ENCODE measurements at places on chromosomes 1 and 21. TPM values are rescaled to one million over a fixed set of nuclear protein-coding genes. Genes with fewer than 3 reads are reported as not detected.

DNA sequence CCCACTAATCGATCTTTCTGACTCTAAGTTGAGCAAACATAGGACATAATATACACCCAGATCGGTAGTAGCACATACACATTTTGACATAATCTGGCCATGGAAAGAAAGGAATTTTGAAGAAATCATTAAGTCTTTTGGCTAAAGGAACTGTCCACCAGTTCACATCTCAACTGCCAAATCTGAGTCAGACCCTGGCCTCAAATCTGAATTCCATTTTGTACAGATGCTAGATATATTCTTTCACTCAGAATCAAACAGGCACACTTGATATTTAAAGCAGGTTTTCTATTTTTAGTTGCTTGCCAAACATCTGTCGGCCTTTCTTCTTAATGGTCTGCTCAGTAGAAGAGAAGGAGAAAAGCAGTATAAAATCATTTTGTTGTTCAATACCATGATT lies 281.8 kb downstream of the BARHL2 start:
- DNase-seq, result no peak

- no peak for DNase-seq
Measured at GRCh38 chr1:67632356-67632755, 52.6 kb upstream of the GADD45A start.

DNA sequence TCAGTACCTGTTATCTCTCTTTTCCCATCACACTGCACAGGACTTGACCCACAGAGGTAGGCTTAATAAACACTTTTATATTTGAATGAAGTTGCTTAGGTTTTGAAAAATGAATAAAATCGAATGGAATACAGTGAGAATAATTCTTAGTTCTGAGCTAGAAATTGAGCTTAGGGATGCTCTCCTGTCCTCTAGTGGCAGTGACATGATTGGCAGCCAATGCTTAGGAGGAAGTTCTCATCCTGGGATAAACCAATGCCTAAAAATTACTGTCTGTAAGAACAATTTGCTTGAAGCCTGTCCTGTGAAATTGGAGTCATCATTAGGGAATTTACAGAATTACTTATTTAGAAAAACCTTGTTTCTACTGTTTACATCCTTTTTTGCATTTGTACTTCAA lies 21.3 kb upstream of the CYP4X1 start:
- DNase-seq, result no peak

DNA sequence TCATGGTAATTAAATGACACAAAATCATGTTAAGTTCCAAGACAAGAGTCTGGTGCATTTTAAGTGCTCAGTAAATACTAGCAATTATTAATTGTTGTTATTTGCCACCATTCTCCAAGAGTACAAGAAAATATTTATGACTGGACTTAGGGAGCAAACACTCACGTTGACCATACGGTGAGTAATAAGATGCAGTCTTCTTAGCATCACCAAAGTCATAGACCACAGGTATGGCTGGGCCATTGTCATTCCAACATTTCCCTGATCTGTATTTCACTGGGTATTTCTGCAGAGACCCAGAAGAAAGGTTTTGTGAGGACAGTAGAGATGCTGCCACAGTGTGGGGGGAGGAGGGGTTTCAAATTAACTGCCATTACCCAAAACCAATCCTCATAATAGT lies 4.7 kb downstream of the ITLN2 start:
- DNase-seq, result no peak

GRCh38 chr1:197391303-197392226 lies 123.5 kb downstream of the CRB1 start:
- DNase-seq, result peak; percentile 13

DNA sequence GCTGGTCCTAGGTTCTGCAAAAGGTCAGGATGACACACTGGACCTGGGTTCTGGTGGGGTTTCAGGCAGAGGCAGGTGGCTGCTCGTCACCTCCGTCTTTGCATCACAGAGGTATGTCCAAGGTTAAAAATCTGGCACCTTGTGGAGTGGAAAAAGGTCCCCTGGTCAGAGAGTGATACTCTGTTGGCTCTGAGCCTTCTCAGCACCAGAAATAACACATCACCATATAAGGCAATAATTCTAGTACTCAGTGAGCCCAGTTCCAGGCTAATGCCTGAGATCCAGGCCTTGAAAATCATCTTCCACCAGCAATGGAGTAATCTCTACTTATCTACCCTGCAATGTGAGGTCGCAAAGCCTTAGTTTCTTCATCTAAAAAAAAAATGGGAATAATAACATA lies 127.3 kb upstream of the C8B start:
- DNase-seq, result no peak

The GJA9 gene
- total RNA-seq, result not detected

The GPR89A gene
- 46.9 TPM for total RNA-seq

The UMODL1 gene
- total RNA-seq, result 0.09 TPM

All from neural progenitor cell (in vitro differentiated cells).